Stimulated activated CD4-positive, alpha-beta T cell treated with anti-CD3 and anti-CD28 coated beads, Interleukin-1b, Interleukin-23, amount 100 ng/mL, for 1 hour (primary cell): ENCODE measurements at places on chromosomes 5 and 9.

DNA sequence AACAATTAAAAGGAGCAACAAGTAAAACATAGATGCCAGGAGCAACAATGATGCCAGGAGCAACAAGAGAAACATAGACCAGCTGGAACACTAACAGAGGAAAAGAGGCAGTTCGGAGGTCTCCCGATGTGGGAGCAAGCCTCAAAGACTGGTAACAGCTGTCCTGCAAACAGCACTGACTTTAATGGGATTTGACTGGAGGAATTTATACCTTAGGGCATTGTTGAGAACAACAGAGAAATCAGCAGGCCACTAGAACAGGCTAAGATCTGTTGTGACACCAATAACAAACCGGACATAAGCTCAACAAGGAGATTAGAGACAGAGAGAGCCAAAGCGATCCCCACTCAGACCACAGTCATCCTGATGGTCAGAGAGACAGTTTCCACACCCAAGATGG lies 11.8 kb upstream of the SYK start:
- no peak for DNase-seq

DNA sequence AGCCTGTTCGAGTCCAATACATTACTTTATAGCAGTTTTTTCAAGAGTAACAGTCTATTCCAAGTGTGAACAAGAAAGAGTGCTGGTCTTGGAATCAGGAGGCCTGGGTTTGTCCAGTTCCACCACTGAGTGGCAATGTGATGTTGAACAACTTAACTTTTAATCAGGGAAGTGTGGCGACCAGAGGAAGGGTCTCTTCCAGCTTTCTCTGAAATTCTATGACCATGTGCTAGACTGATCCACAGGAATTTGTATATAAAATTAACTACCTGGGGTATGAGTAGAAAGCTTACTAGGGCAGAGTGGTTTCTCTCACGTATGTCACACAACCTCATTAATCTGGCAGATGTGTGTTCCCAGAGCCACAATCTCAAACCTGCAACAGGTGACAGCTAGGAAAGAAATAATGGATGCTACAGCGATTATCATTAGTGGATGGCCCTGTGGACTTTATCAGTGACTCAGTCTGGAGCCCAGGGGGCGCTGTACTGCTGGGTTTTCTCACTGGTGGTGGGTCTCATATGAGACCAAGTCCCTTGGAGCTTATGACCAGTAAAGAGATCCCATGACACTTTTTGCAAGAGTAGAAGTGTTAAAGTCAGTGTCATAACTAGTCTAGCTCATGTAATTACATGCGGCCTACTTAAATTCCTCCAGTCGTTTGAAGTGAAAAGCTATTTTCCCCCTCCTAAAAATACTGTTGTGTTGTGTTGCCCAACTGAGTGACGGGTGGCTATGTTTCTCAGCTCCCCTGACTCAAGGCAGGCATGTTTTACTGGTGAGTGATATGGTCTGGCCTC lies 116.5 kb downstream of the GDNF start:
- no peak for DNase-seq

DNA sequence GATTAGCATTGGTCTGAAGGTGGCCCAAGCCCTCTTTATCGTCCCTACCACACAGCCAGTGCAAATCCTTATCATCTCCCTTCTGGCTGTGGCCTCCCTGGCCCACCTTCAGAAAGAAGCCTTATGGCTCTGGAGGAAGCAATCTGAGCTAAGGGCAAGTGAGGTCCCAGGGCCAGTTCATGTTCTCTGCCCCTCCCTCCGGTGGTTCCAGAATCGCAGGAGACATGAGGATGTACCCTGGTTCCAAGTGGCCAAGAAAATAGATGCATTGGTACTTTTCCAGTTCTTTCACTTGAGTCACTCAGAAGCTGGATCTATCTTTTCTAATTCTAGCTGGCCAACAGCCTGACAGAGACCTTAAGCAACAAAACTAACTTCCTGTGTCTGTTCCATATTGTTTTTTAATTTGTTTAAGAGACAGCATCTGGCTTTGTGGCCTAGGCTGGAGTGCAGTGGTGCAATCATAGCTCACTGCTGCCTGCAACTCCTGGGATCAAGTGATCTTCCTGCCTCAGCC lies 60.7 kb downstream of the LHFPL2 start:
- DNase-seq: no peak

DNA sequence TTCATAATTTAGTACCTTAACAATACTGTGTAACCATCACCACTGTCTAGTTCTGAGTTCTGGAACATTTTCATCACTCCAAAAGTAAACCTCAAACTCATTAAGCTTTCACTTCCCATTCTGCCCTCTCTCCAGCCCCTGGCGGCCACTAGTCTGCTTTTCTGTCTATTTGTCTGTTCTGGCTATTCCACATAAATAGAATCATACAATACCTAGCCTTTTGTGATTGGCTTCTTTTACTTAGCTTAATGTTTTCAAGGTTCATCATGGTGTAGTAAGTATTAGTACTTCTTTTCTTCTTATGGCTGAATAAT lies 138.7 kb downstream of the RAPGEF6 start:
- DNase-seq: no peak
